ENCODE measurements at places on chromosomes 16 and 17.

- DNase-seq = no peak
These were observed 18.6 kb upstream of the ENDOV start for GRCh38 chr17:80396157-80397033.

DNA sequence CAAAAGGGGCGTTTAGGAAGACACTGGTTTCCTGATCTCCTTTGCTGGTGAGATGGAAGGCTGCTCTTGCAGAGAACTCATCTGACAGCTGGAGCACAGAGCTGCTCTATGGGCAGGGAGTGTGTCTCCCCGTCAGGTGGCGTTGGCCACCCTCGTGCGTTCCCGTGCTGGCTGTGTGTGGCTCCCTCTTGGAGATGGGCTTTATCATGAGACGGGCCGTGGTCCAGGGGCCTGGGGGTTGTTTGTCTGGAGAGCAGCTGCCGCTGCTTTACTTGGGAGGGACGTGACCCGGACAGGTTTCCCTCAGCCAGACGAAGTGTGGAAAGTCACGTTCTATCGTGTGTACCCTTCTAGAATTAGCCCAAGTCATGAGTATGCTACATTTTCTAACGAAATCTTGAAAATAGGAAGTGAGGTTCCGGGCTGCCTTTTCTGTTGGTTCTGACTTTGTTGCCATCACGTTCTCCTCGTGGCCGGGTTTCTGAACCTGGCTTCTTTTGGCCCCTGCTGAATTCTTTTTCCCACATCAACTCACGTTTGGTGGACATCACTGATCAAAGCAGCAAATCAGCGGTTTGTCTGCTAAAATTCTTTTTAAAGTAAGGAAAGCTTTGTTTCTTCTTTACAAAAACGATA is 105.6 kb upstream of the CHMP6 start:
- no peak for DNase-seq

GRCh38 chr17:36668824-36669223 is 67.4 kb downstream of the MRM1 start:
- no peak for DNase-seq

DNA sequence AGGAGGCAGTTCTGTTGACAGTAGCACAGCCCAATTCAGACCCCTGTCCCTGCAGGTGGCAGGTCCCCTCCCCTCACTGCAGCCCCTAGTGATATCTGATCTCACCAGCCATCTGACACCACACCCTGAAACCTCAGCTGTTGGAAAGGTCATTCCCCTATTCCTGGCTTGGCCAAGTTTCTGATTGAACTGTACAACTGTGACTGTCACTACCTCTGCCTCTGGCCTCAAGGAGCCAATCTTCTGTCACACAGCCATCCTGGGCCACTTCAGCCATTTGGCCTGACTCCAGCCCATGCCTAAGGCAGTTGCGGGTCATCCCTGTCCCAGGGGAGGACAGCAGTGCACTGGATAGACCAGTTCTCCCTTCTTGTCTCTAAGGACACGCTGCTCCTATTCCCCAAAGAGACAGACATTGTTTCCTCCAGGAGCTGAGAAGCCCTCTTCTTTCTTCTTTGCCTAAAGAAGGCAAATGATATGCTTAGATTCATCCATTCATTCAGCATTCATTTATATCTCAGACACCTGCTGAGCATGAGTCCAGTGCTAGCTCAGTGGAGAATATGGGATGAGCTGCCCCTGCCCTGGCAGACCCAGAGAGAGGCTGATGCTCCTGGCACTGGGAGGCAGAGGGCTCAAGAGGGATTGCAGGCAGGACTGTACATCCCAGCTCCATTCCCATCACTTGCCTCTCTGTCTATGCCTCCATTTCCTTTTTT is 4.6 kb upstream of the ALDOA start:
- DNase-seq = no peak

DNA sequence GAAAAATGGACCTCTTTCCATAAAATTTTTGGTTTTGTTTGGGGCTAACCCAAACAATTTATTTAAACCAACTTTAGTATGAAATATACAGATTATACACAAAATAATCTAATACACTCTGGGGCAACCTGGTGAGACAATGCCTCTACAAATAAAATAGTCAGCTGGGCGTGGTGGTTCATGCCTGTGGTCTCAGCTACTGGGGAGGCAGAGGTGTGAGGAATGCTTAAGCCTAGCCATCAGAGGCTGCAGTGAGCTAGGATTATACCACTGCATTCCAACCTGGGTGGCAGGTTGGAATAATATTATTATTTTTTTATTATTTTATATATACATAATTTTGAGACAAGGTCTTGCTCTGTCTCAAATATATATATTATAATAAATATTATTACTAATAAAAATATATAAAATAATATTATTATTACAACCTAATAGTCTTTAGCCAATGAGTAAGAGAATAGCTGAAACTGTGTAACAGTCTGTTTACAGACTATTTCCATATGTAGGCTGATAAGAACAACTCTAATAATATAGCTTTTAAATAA is 50.5 kb downstream of the GLG1 start:
- no peak for DNase-seq
